Caco-2 (cell line): ENCODE measurements at places on chromosomes 3 and 15.

GRCh38 chr3:42014921-42015533 is 53.1 kb upstream of the ULK4 start:
- no peak for DNase-seq

DNA sequence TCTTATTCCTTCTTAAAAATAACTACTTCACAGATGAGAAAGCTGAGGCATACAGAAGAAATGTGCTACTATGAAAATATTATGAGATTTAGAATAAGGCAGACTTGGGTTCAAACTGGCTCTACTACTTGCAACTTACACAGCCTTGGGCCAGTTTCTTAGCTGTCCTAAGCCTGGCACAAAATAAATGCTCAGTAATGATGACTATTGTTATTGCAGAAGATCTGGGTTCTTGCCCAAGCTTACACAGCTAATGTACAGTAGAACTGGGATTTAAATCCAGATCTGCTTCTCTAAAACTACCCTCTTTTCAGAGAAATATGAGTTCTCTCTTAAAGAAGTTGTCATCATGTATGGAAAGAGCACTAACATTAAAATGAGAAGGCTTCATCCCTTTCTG is 228.2 kb upstream of the TPRG1 start:
- no peak for DNase-seq

- no peak for DNase-seq
Measured at GRCh38 chr3:126679831-126680666, 24.0 kb upstream of the CHCHD6 start.

GRCh38 chr3:45010811-45011333 is 15.2 kb upstream of the CLEC3B start:
- no peak for DNase-seq

GRCh38 chr15:27235681-27236080 is 264.7 kb downstream of the GABRG3 start:
- no peak for DNase-seq

DNA sequence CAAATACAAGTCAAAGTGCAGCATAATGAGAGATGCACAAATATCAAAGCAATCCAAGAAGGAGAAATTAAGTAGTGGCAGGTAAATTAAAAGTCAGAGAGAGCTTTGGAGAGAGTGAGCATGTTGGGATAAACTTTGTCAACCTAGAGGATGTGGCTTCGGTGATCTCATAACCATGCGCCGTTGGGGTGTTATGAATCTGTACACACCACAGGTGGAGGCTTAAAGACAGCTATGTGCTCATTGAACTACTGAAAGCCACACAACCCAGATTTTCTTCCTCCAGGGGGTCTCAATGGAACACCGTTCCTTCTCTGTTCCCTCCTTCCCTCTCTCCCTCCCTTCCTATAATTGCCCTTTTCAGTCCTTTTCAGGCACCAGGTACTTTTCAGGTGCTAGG is 52.0 kb downstream of the SUCNR1 start:
- DNase-seq = no peak
